ENCODE measurements at places on chromosomes 2 and 18.

DNA sequence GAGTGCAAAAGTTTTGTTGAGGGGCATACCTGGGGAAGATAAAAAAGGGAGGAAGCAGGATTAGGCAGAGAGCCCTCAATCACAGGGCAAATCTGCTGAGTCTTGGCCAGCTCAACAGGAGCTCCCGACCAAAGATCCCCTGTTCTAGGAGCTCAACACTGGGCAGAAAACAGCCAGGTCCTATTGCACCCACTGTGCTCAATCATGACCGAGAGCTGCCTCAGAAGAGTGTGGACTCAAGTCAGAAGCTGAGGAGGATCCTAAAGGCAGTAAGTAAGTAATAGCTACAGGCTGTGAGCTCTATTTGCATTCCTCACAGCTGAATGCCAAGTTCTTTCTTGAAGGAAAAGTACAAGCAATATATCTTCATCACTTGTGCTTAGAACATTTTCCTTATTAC lies 334.4 kb upstream of the NRP2 start:
- no peak for DNase-seq

- DNase-seq, result no peak
Measured at GRCh38 chr2:146807568-146808168, 1037.2 kb upstream of the ACVR2A start.

GRCh38 chr2:237435844-237436587 lies 22.1 kb upstream of the COL6A3 start:
- DNase-seq, result no peak

DNA sequence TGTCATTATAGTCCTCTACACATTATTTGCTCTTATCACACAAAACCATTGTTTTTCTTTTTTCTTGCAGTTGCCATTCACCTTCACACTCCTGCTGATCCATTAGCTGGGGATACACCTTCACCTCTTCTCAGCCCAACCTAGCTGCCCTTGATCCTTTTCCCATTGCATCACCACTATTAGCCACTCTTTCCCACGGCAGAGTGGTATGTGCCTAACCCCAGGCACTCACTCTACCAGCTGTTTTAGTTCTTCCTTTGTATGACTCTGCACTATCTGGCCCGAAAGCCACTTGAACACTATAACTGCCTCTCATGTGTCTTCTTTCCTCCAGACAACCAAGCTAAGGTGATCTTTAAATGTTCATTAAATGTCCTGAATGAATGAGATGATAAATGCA lies 145.4 kb upstream of the PIK3C3 start:
- no peak for DNase-seq

GRCh38 chr18:49381267-49381845 lies 79.1 kb downstream of the DYM start:
- DNase-seq, result no peak

DNA sequence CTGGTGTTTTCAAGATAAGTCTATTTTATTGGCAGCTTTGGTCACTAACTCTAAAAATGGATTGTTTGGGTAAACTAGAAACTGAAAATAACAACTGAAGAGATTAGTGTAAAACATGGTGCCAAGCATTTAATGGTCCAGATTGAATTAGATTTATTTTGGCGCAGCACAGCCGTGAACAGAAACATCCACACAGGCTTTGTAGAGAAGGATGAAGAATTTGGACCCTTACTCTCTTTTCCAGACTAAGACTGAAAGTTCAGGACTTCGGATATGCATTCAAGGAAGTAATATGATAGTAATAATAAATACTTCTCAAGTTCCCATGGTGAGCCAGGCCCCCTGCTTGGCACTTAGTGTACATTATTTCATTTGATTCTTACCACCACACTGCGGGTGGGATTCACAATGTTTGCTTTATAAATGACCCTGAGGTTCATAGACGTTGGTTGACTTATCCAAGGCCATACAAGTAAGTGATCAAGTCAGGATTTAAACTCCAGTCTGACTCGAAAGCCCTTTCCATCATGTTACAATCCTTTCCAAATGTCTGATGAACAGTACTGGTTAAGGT lies 54.2 kb upstream of the ITGB6 start:
- no peak for DNase-seq

- DNase-seq, result no peak
Measured at GRCh38 chr2:180413336-180413735, 406.2 kb upstream of the CWC22 start.

- no peak for DNase-seq
Measured at GRCh38 chr2:226891780-226892590, 56.1 kb downstream of the RHBDD1 start.

GRCh38 chr2:10303181-10303693 lies 533 bp downstream of the HPCAL1 start:
- DNase-seq, result no peak

GRCh38 chr2:167264380-167264779 lies 376.1 kb downstream of the XIRP2 start:
- DNase-seq, result peak; percentile 49

- DNase-seq, result no peak
Measured at GRCh38 chr2:213751446-213751845, 467.2 kb downstream of the SPAG16 start.

- DNase-seq, result no peak
Measured at GRCh38 chr2:236748385-236748784, 178.8 kb downstream of the ACKR3 start.

- peak; percentile 83 for DNase-seq
Measured at GRCh38 chr2:227890495-227891079, 19.2 kb downstream of the DAW1 start.

DNA sequence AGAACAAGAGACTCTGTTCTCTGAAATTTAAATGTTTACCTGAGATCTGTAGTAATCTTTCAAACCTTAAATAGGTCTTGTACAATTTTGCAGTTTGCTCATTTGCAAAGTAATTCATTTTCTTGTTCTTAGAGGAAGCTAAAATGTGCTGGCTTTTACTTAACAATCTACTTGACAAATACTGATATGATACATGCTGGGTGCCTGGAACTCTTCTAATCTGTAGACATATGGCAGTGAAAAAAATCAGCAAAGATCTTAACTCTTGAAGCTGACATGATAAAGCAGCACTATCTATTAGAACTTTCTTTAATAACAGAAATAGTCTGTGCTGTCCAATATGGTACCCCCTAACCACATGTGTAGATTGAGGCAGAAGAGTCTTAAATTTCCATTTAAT lies 1352.8 kb upstream of the SLC39A10 start:
- no peak for DNase-seq

DNA sequence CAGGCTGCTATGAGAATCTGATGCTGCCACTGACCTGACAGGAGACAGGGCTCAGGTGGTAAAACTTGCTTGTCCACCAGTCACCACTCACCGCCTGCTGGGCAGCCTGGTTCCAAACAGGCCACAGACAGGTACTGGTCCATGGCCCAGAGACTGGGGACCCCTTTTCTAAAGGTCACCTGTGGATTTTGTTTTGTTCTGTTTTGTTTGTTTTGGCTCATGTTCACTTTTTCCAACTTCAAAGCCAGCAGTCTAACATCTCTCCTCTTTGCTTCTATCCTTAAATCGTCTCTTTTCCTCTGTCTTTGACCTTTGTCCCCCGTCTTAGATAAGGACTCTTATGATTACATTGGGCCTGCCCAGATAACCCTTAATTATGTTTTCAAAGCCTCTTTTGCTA lies 3.3 kb upstream of the CERKL start:
- DNase-seq, result no peak

GRCh38 chr2:182694189-182694588 lies 21.9 kb upstream of the DNAJC10 start:
- DNase-seq, result no peak

DNA sequence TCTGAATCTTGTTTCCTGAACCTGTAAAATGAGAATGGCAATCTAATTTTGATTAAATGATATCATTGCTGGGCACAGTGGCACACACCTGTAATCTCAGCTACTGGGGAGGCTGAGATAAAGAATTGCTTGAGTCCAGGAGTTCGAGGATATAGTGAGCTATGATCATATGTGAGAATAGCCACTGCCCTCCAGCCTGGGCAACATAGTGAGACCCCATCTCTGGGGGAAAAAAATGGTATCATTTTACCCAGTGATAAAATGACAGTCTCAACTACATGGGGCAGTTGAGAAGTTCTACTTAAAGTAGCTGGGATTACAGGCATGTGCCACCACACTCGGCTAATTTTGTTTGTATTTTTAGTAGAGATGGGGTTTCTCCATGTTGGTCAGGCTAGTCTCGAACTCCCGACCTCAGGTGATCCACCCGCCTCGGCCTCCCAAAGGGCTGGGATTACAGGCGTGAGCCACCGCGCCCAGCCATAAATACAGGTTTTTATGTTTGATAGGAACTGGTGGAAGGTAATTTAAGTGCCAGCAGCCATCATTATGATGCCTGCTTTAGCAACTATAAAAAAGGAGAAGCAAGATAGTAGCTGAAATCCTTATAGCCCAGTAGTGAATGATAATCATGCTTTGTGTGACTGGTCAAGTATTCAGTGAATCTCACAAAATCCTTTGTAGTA lies 17.0 kb downstream of the BZW1 start:
- no peak for DNase-seq

DNA sequence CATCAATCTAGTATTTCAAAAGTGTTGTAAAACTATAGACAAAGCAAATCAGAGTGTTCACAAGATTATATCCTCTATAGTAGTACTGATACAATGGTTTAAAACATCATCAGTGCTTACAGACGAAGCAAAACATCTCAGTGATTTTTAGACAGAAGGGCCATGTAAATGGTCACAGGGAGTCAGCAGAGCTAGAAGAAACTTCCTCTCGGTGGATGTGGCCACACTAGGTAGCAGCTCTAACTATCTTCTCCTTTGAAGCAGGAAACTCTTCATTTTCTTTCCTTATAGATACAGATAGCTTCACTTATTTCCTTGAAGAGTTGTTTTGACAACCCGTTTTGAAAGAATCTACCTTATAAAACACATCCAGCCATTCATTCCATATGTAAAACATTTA lies 80.4 kb upstream of the CD226 start:
- DNase-seq, result no peak

- DNase-seq, result no peak
Measured at GRCh38 chr18:33291539-33291938, 149.0 kb downstream of the CCDC178 start.

DNA sequence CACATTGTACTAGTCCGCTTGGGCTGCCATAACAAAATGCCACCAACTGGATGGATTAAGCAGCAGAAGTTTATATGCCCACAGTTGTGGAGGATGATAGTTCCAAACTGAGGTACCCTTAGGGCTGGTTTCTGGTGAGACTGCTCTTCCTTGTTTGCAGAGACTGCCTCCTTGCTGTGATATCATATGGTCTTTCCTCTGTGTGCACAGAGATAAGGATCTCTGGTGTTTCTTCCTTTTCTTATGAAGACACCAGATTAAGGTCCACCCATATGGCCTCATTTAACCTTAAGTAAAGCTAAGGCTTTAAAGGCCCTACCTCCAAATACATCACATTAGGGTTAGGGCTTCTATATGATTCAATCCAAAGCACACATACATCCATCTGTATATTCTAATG lies 738.2 kb upstream of the GCFC2 start:
- DNase-seq, result no peak

GRCh38 chr2:203201426-203201825 lies 37.4 kb upstream of the CYP20A1 start:
- no peak for DNase-seq

- no peak for DNase-seq
Measured at GRCh38 chr2:44579115-44579836, 217.5 kb downstream of the CAMKMT start.

GRCh38 chr2:8004250-8004681 lies 677.6 kb upstream of the ID2 start:
- peak; percentile 53 for DNase-seq

DNA sequence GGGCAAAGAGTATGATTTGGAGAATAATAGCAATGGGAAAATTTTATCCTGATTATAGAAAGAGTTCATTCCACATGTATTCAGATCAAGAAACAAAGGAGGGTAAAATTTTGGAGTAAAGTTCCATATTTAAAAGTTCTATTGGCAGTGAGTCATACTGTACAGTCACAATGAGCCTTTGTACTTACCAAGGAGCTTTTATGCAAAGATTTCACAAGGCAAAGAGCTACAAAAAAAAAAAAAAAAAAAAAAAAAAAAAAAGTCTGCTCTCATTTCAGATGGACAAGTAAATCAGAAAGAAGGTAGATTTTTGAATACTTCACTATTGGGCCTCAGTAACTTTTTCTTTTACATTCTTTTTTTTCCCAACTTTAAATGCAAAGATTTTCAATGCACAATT lies 1802.2 kb upstream of the PIK3C3 start:
- no peak for DNase-seq

DNA sequence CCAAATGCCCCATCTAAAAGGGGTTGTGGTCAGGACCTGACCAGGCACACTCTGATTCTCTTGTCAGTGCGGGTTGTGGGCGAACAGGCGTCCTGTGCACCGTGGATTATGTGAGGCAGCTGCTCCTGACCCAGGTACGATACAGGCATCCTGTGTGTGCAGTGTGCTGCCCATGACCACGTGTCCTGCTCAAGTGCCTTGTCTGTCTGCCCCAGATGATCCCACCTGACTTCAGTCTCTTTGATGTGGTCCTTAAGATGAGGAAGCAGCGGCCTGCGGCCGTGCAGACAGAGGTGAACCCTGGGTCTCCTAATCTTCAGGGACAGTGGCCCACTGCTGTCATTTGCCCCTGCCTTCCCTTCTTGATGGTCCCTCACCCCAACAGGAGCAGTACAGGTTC lies 14.6 kb downstream of the PTPN18 start:
- no peak for DNase-seq

DNA sequence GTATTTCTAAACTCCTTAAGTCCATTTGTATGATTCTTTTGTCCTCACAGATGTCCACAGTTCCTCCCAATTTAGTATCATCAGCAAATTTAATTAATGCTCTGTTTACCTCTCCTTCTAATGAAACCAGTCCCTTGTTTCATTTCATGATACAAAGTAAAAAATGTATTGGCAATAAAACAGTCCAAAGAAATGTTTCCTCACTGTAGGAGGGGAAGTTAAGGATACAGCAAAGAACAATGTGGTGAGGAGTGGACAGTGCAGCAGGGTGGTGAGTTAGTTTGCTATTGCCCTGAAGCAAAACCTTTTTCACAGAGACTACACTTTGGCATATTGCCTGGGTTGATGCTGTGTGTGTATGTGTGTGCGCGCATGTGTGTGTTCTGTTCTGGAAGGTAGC lies 401.5 kb downstream of the ARHGAP15 start:
- peak; percentile 67 for DNase-seq

DNA sequence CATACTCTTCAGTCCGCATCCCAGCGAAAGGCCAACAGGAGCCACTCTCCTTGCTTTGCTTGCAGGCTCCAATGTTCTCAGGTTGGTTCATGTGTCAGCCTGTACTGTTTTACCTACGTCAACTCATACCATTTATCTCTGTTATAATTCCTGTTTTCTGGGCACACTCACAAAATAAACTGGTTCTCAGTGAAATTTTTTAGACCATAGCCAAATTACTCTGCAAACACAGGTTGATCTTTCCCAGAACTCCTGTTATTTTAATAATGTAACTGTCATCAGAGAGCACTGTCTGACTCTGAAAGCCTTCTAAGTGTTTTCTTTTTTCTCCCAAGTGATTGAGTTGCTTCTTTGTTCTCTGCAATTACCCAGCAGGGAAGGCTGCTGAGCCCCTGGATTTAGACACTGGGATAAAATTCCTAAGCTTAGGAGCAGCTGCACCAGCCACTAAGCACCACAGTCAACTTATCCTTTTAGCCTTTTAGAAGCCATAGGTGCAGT lies 111.6 kb upstream of the PIEZO2 start:
- no peak for DNase-seq

GRCh38 chr2:146301287-146301686 lies 1543.5 kb upstream of the ACVR2A start:
- DNase-seq, result no peak

GRCh38 chr2:12116228-12116750 lies 369.9 kb downstream of the LPIN1 start:
- no peak for DNase-seq

Measured in A673 (cell line).